Kidney (tissue), 22 donors: ENCODE measurements at places on chromosomes 2 and 18.

- DNase-seq = peak; percentile 4
Measured at GRCh38 chr2:126368758-126369157, 287.2 kb upstream of the GYPC start.

- no peak for DNase-seq
Measured at GRCh38 chr2:197057959-197058358, 131.5 kb upstream of the PGAP1 start.

- peak; percentile 45 for DNase-seq
Measured at GRCh38 chr2:71503837-71504236, 50.5 kb downstream of the DYSF start.

DNA sequence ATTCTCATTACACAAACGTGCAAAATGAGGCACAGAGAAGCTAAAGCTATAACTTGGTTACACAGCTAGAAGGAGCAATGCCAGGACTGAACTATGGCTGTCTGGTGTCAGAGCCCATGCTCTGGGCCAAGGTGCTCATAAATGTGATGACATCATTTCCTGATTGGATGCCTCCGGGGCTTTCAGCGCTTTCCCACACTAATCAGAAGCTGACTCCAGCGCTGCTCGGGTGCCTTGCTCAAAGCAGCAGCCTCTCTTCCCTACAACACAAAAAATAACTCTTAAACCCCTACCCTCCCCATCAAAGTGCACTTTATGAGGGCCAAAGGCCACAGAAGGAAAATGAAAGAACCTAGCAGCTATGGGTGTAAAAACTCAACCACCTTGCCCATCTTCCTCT, 90.7 kb downstream of the STK39 start:
- peak; percentile 36 for DNase-seq

DNA sequence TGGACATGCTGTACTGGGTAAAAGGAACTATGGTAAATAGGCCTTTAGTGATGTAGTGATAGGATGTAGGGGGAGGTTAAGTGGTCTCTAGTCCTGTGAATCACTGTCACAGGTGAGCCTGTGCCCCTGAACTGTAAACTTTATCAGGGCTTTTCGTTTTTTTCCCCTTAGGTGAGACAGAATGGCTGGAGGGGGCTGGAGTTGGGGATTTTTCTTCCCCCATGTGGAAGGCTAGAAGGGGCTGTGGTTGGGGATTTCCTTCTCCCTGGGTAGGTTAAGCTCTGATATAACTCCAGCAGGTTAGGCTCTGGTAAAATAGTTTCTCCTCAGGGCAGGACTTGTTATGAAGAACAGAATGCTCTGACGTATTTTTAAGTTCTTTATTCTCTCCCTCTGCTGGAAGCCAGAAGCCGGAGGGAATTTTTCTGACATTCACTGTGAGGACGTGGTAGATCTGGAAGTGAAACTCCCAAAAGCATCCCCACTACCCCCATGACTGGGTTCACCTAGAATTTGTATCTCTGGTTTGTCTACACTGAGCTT, 28.5 kb downstream of the PIKFYVE start:
- DNase-seq = no peak

- no peak for DNase-seq
Measured at GRCh38 chr2:146467425-146467824, 1377.4 kb upstream of the ACVR2A start.

DNA sequence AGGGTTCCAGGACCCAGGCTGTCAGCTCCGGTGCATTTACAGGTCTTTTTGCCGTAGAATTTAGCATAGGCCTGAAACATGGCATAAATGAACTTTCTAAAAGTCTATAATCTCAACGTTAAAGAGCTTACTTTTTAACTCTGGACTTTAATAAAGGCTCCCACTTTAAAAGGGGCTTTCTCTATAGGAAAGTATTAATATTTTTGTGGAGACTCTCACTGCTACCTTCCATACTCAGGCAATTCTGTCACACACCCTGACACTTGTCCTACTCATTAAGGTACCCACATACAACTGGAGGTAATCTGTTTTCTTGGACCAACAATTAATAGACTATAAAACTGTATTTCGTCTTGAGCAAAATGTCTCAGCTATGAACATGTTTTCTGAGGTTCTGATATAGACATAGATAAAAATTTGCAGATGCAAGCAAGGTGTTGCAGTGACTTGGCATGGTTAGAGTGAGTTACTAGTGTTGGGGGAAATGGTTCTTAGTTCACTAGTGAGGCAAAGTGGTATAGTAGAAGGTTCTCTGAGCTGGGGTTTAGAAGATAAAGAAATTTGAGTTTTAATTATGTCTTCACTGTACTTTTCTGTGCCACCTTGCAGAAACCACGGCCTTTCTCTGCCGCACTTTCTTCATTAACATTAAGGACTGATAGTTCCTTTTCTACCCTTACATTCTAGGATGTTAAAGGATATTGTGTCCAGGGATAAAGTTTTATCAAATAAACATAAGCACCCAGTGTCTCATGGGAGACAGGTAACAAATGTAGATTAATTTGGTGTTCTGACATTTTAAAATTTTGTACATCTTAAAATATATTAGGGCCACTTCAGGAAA, 10.8 kb upstream of the NR4A2 start:
- no peak for DNase-seq

- DNase-seq = peak; percentile 79
Measured at GRCh38 chr2:48419884-48420511, 110.0 kb upstream of the STON1 start.

DNA sequence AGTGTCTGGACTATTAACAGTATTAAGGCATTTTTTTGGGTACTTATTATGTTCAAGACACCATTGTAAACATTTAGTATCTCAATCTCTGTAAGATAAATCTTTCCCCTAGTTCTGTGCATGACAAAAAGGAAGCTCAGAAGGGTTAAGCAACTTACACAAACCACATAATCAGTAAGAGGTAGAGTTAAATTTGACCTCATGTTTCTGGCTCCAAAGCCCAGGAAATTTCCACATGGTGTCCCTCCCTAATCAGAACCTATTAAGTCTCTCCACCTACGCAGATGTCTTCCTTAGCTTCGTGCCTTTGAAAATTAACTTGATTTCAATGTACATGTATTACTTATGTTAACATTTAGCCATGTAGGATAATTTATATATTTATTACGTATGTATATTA, 2.0 kb downstream of the MFSD6 start:
- DNase-seq = no peak
